ENCODE measurements at places on chromosomes 3 and 15.

DNA sequence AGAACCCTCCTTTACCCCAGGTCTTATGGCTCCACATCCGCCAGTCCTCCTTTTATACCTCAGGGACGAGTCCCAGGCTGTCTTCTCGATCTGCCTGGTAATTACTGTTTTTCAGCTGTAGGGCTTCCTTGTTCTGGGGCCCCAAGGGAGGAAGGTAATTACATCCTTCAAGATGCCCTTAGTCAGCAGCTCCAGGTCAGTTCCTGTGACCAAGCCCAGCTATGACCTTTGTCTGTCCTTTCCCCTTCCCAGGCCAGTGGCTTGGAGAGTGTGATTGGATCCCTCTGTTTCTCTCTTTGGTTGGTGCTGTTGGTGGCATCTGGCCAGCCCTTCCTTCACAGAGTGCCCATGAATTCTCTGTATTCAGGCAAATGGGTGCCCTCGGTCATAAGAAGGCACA is 92.6 kb downstream of the AAGAB start:
- no peak for DNase-seq

- DNase-seq: no peak
Observed at GRCh38 chr3:13657660-13658435, 108.9 kb downstream of the FBLN2 start.

DNA sequence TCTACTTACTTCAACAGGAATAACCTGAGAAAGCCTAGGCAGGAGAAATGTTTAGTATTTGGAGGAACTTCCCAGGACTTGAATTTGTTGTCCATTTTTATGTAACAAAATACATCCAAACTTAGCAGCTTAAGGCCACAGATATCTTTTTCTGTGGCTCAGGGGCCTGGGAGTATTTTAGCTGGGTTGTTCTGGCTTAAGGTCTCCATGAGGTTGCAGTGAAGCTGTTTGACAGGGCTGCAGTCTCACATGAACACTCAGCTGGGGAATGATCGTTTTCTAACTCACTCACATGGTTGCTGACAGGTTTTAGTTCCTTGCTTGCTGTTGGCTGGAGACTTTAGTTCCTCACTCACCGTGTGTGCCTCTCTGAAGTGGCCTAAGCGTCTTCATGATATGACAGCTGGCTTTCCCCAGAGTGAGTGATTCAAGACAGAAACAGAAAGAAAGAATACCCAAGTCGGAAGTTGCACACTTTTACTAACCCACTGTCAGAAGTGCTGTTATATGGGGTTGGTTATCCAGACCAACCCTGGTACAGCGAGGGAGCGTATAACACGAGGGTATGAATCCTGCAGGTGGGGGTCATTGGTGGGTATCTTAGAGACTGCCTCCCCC is 229.7 kb upstream of the TBL1XR1 start:
- DNase-seq: no peak

- no peak for DNase-seq
Observed at GRCh38 chr3:157499342-157499963, 3.8 kb downstream of the VEPH1 start.

- DNase-seq: no peak
Observed at GRCh38 chr15:41263891-41264351, 32.9 kb downstream of the CHP1 start.

- no peak for DNase-seq
Observed at GRCh38 chr3:118912188-118912587, 122.5 kb downstream of the IGSF11 start.

DNA sequence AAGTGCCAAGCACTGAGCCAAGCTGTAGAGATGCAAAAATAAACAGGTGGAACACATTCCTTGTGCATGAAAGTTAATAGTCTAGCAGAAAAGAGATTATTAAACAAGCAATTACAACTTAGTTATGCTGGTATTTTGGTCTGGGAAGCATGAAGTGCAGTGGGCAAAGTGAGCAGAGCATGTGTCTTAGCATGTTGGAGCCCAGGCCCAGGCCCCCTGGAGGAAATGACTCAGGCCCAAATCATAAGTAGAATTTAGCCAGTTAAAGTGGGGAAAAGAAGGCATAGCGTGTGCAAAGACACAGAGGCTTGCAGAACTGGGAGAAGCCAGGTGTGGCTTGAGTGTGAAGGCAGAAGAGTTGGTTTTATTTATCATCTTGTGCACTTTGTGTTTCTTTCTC is 163.8 kb upstream of the ATP11B start:
- no peak for DNase-seq
